Sigmoid colon (tissue), 7 donors: ENCODE measurements at places on chromosomes 5 and 9.

GRCh38 chr9:91948597-91949391 lies 1.2 kb downstream of the ROR2 start:
- no peaks in the 10 kb centered on the region for H3K36me3 ChIP-seq
- DNase-seq = peak; percentile 92
- peak overlapping the region; percentile 66 for H3K4me3 ChIP-seq
- H3K27me3 ChIP-seq = no peaks in the 10 kb centered on the region

GRCh38 chr5:77168879-77169244 lies 41.6 kb upstream of the PDE8B start:
- H3K27me3 ChIP-seq = no peaks in the 10 kb centered on the region
- H3K27ac ChIP-seq = no peak overlapping the region
- DNase-seq = no peak
- H3K4me3 ChIP-seq = no peak overlapping the region
- H3K36me3 ChIP-seq = no peaks in the 10 kb centered on the region

- H3K4me1 ChIP-seq = no peaks in the 10 kb centered on the region
- H3K27ac ChIP-seq = peak within 1 kb of the TSS; percentile 93
- no peaks in the 10 kb centered on the region for H3K27me3 ChIP-seq
- peak; percentile 94 for DNase-seq
- H3K36me3 ChIP-seq = peaks cover 21% of the 10 kb centered on the region
- peak within 1 kb of the TSS; percentile 71 for H3K4me3 ChIP-seq
These were observed at the start of gene HINT1 for GRCh38 chr5:131165119-131165727. HINT1 (minus strand) TSS chr5:131165256; CDS start chr5:131165205, 51 bp downstream.

GRCh38 chr5:168656633-168657032 lies 77.5 kb upstream of the PANK3 start:
- DNase-seq = no peak
- no peak overlapping the region for H3K27ac ChIP-seq
- peaks cover 9% of the 10 kb centered on the region for H3K4me1 ChIP-seq
- no peaks in the 10 kb centered on the region for H3K27me3 ChIP-seq
- no peak overlapping the region for H3K4me3 ChIP-seq
- H3K36me3 ChIP-seq = no peaks in the 10 kb centered on the region

- DNase-seq = no peak
- no peak overlapping the region for H3K27ac ChIP-seq
- peaks cover 10% of the 10 kb centered on the region for H3K4me1 ChIP-seq
- no peak overlapping the region for H3K4me3 ChIP-seq
- peaks cover 5% of the 10 kb centered on the region for H3K27me3 ChIP-seq
- H3K36me3 ChIP-seq = no peaks in the 10 kb centered on the region
These were observed 94.0 kb upstream of the RAPGEF1 start for GRCh38 chr9:131833906-131834305.

DNA sequence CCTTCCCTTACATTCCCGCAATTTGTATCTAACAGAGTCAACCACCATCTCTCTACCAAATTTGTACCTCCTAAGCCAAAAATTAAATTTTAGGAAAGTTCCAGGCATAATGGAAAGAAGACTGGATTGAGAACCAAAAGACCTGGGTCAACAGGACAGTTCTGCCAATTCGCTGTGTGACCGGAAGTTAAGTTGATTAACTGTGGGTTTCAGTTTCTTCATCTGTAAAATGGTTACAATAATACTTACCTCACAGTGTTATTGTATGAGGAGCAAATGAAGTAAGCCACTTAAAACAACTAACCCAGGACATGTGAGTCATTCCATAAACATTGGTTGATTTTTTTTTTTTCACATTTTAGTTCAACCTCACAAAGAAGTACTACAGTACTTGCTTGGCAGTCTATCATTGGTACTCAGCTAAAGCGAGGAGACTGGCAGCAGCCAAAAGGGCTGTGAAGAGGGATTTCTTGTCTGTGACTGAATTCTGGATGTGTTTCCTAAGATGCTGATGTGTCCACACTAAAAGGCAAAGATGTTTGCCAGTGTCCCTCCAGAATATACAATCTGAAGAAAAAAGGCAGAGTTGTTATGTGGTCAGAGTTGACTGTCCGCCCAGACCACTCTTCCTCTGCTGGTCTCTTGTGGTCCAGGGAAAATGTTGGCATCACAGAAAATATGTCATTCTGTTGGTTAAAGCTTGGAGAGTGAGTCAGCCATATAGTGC lies 198.6 kb downstream of the TLE1 start:
- DNase-seq = no peak
- no peak overlapping the region for H3K4me3 ChIP-seq
- H3K27ac ChIP-seq = no peak overlapping the region
- no peaks in the 10 kb centered on the region for H3K27me3 ChIP-seq
